ENCODE measurements at places on chromosomes 1 and 21.
A peak's percentile ranks its signal among the peaks of the same experiment; 100 is the strongest.

DNA sequence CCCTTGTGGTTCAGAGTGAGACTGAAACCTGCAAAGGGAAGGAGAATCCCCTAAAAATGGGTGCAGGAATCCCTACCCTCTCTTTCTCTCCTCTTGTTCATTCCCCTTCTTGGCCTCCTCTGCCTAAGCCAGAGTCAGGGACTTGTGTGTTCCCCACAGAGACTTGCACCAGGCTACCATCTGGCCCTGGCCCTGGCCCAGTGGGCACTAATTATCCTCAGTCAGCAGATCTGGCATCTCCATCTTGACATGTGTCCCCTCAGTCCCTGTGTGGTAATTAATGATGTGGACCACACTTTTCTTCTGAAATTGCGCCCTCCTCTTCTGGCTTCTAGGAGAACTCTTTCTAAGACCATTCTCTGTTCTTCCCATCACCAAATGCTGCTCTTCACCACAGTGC lies 354.4 kb downstream of the SETD4 start:
- no peak for DNase-seq

DNA sequence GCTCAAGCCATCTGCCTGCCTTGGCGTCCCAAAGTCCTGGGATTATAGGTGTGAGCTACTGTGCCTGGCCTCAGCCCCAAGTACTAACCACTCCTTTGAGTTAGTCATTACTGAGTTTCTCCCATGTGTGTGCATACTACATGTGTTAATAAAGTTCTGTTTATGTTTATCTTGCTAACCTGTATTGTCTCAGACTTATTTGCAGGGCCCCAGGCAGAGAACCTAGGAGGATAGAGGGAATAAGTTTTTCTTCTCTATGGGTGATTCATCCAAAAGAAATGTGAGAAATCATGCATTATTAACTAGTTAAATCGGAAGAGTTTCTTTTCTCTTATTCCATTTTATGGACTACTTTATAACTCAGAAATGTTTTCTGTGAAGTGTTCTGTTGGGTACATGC lies 203.9 kb upstream of the CACYBP start:
- no peak for DNase-seq

DNA sequence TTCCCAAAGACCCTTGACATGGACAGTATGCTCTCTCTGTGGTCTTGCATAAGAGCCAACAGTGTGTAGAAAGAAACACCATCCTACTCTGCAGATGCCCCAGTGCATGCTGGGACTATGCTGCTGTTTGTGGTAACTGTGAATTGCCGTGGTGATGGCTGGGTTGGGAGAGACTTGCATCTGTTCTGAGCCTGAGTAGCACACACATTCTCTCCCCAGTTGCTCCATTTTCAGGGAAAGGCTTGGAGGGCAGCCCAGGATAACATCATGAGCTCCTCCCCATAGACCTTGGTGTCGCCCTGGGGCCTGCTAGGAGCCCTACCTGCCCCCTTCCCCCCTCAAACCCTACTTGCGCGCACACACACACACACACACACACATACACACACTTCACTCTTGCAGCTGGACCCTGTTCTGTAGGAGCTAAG lies 120.9 kb upstream of the IPO9 start:
- DNase-seq: no peak

DNA sequence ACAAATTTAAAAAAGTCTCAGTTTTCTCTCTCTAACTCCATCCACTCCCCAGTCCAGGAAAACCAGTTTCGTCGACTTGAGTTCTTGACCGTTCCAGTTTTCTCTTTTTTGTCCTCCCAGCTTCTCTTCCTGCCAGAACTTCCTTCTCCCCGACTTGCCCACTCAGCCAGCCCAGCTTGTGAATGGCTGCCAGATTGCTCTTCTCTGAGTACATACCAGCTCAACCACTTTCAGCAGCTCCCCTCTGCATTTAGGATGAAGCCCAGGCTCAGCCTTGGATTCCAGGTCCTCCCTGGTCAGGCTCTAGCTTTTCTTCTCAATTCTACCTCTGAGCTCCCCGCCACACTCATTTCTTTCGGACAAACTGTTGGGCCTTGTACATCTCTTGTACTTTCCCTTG lies 1.4 kb downstream of the DIO1 start:
- DNase-seq: no peak

DNA sequence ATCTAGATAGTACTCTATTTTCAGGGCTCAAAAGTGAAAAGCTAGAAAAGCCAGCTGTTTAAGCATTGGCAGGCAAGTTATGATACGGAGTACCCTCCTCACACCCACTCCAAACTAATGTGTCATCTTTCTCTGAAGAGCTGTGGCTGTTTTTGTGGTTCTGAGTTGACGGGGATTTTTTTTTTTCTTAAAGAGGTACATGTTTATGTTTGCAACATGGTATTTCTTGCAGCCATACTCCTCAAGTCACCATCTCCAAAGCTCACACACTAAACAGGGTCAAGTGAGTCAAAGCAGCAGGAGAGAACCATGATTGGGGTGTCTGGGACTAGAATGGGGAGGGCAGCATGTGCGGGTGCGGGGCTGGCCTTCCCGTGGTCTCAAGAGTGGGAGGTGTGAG lies 347.2 kb downstream of the DISC1 start:
- DNase-seq: no peak

DNA sequence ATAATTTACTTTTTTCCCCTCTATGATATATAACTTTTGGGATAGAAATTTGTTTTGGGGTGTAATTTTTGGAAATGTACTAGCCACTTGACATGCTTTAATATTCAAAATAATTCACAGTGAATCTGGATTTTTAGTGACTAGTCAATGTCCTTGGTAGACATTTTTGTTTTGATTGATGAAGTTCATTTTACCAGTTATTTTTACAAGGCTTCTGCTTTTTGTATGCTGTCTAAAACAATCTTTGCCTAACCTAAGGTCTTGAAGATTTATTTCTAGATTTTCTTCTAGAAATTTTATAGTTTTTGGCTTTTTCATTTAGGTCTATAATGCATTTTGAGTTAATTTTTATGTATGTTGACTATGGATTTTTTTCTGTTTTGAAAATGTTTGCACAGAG lies 30.9 kb downstream of the DISP1 start:
- DNase-seq: no peak

DNA sequence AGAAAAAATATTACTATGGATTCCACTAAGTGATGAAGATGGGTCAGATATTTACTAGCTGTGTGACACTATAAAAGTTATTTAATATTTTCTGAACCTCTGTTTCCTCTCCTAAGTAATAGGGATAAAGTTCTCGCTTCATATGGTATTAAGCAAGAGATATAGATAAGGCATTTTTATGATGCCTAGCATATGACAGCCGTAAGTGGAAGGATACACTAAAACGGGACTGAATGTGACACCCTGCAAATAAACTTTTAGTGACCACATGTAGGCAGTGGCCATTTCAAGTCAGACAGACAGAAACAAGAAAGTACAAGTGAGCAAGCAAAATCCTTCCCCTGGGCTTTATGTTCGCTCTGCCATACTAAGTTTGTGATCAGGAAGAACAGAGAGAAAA lies 14.2 kb downstream of the GBP3 start:
- no peak for DNase-seq

- DNase-seq: no peak
Measured at GRCh38 chr1:115725600-115725999, 42.9 kb downstream of the CASQ2 start.

DNA sequence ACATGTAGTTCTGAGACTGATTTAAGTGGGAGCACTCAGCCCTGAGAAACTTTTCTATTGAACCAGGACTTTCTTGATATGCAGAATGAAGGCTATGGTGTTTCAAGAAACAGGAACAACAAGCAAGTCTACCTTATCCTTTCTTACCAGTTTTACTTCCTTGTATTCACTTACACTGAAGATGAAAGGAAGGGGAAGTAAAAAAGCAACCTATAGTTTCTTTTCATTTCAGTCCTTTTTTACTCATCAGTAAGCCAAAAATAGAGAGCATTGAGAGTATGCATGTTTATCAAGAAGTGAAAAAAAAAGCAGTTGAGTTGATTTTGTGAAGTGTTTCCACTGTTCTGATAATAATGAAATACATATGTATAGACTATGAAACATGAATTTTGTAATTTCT lies 1010.3 kb downstream of the AMY1C start:
- DNase-seq: no peak

GRCh38 chr21:19468991-19469715 lies 1065.6 kb upstream of the TMPRSS15 start:
- DNase-seq: no peak

GRCh38 chr1:213486488-213486887 lies 435.4 kb downstream of the RPS6KC1 start:
- no peak for DNase-seq

DNA sequence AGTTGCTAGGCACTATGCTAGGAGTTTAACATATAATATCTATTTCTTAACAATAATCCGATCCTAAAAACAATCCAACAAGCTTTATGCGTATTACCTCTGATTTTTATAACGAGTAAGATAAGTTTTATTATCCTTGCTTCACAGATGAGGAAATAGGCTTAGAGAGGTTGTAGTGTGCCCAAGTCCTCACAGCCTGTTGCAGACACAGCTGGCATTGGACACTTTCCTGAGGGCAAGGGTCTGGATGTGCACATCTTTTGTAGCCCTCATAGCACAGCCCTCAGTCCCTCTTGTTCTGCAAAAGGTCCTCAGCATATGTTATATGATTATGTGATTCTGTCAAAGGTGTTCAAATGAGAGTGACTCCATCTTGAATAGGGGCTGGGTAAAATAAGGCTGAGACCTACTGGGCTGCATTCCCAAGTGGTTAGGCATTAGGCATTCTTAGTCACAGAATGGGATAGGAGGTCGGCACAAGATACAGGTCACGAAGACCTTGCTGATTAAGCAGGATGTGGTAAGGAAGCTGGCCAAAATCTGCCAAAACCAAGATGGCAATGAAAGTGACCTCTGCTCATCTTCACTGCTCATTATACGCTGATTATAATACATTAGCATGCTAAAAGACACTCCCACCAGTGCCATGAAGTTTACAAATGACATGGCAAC lies 75.7 kb upstream of the F3 start:
- no peak for DNase-seq

GRCh38 chr1:216458812-216459211 lies 35.6 kb upstream of the USH2A start:
- no peak for DNase-seq

GRCh38 chr21:36976228-36976861 lies 9.9 kb upstream of the HLCS start:
- no peak for DNase-seq

- DNase-seq: no peak
Measured at GRCh38 chr1:114118351-114118990, 35.2 kb downstream of the SYT6 start.

DNA sequence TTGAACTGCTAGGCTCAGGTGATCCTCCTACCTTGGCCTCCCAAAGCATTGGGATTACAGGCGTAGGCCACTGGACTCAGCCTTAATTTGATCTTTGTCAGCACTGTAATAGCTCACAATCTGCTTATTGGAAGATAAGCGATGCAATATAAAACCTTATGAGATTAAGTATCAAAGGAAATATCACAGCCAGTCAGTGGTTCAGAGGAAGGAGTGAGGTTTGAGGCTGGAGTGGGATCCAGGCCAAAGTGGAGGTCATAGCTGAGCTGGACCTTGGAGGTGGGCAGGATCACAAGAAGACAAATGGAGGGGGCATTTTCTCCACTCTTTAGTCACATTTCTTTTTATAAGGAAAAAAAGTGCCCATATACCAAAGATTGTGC lies 228.5 kb downstream of the RHOU start:
- DNase-seq: no peak

- no peak for DNase-seq
Measured at GRCh38 chr21:34885125-34885524, 164.0 kb downstream of the RUNX1 start.

- peak; percentile 59 for DNase-seq
Measured at GRCh38 chr1:10693497-10694273, 102.8 kb downstream of the CASZ1 start.

DNA sequence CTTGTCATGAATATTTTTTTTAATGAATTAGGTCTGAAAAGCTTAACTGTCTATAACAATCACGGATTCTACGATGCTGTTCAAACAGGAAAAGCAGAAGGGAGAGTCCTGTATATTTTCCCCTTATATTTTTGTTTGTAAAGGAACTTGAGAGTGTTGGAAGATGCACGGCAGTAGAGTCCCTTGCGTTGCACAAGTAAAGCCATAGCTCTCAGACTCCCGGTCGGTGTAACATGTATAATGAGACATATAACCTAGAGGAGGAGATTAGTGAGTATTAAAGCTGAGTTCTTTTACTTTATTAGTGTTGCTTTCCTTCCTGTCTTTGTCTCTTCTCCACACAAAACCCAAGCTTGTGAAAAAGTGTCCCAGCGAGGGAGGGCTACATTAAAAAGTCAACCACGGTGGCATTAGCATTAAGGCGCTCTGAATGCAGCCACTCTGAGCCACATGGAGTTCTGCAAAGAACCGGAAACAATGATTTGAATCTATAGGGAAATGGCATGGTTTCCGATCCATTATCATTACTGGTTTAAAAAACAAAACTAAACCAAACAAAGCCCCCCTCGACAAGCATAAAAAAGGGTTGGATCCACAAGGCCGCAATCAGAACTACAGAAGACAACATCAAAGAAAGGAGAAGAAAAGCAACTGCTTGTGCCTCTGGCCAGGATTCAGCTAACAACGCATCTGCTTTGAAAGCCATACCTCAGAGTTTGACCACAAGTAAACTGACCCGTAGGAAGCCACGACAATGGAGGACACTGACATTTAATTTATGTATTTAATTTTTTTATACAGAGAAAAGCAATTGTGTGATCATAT lies 356.8 kb downstream of the LMO4 start:
- no peak for DNase-seq

DNA sequence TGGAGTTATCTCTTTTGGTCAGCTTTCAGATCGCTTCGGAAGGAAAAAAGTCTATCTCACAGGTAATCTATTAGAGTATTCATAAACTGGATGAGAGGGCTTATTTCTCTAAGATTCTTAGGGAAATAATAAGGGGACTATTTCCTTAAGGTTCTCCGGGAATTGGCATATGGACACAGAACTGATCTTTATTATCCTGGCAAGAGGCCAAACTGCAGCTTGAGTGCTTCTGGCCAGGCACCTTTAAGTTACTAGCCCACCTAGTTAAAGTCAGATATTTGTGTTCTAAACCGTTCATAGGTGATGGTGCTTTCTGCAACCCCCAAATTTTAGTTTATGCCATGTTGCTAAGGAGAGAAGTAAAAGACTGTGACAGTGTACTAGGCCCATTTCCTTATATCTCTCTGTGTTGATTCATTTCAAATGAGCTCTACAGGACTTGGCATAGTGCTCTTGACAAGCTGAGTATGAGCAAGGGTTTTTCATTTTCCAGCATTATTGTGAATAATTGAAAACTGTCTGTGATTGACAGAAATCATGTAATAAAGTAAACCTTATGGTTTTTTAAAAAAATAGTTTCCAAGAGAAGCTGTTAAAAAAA lies 43.4 kb downstream of the SLC22A15 start:
- no peak for DNase-seq
